ENCODE measurements at places on chromosomes 1 and 21.

DNA sequence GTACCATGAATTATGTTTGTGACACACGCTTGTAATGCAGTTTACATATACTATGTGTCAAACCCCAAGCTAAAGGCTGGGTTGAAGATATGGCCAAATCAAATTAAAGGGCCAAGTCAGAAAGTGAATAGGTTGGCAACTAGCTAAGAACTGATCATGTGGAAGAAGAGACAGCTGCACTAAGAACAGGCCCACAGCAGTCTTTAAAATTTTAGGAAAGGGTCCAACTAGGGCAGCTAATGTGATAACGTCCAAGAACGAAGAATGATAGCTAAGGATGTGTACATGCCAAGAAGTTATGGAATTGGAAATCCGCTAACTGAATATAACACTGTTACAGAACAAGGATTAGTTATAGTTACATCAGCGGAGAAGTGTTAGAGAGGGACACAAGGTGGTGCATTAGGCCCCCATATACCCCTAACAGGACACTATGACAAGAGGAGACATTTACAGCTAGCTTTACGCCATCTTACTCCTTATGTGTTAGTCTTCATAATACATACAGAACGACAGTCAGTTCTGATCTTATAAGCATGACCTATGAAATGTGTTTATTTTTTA lies 6.5 kb upstream of the RNF2 start:
- no peak for DNase-seq

DNA sequence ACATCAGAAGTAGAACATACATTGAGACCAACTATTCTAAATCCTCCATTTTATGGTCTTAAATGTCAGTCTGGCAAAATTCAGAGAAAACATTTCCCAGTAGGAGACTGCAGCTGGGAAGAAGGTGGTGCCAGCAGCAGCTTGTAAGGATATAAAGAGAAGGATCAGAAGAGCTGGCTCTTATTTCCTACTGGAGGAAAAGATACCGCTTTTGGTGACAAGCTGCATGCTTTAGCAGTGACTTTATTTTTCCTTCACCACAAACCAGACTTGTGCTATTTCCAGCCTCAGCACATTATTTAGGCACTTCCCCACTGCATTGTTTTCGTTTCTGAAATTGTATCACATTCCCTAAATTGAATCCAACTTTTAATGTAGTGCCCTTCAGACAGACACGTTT lies 28.4 kb downstream of the RNF11 start:
- DNase-seq, result no peak

GRCh38 chr21:43717166-43717853 lies 1.6 kb upstream of the PDXK start:
- DNase-seq, result no peak

GRCh38 chr1:202858331-202858730 lies 30.6 kb downstream of the RABIF start:
- no peak for DNase-seq

GRCh38 chr1:67745875-67746698 lies 61.1 kb downstream of the GADD45A start:
- DNase-seq, result peak; percentile 43

DNA sequence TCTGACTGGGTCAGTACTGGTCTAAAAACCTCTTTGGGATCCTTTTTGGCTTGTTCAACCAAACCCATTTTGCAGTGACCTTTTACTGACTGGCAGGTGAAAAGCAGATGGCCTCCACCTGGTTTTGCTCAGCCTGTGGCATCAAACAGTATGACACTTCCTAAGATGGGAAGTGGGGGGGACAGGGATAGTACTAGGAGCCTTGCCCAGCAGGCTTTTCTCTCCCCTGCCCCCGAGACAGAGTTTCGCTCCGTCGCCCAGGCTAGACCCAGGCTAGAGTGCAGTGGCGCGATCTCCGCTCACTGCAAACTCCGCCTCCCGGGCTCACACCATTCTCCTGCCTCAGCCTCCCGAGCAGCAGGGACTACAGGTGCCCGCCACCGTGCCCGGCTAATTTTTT lies 18.3 kb downstream of the INTS3 start:
- DNase-seq, result no peak

DNA sequence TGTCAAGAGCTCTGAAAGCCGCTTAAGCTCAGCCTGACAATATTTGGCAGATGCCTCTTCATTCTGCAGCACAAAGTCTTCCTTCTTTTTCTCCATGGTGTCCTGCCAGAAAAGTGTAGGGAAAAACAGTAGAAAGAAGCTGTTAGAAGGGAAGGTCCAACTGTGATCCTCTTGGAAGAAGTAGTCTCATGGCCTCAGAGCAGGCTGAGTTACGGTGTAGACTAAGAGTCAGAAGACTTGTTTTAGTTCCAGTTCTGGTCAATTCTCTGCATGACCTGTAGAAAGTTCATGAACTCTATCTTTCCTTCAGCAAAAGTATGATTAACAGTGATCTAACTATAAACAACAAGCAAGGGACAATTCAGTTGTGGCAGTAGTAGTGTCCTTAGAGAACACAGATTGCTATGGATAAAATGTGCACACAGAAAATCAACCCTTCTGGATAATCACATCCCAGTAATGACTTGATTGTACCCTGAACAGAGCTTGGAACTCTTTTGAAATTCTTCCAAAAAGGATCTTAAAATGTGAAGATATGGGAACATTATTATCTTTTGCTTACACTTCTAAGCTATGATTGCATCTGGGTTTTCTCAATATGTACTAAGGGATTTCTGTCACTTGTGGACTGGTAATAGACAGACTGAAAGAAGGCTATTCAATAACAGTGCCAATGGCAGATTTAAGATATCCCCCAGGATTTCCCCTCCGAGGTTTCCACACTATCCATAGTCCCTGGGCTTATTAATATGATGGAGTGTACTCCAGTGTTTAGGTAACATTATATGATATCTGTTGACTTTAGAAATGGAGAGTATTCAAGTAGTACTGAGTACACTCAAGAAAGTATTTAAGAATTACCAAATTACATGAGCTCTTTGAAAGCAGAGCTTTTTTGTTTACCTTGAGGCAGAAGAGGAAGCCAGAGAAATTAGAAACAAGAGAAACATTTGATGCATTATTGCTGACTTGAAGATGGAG lies 22.1 kb upstream of the GBP2 start:
- no peak for DNase-seq

DNA sequence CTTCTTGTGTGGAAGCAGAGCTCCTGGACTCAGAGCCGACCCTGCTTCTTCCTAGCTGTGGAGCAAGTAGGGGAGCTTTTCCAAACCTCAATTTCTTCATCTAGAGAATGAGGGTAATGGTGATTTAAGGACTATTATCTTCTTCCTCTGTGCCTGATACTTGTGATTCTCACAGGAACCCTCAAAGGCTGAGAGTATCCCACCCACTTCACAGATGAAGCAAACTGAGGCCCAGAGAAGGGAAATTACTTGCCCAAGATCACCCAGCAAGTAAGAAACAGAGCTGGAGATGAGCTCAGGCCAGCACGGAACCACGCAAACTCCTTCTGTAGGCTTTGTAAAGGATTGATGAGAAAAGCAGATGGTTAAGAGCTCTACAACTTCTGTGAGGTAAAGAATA lies 15.1 kb upstream of the SLC2A1 start:
- DNase-seq, result no peak

DNA sequence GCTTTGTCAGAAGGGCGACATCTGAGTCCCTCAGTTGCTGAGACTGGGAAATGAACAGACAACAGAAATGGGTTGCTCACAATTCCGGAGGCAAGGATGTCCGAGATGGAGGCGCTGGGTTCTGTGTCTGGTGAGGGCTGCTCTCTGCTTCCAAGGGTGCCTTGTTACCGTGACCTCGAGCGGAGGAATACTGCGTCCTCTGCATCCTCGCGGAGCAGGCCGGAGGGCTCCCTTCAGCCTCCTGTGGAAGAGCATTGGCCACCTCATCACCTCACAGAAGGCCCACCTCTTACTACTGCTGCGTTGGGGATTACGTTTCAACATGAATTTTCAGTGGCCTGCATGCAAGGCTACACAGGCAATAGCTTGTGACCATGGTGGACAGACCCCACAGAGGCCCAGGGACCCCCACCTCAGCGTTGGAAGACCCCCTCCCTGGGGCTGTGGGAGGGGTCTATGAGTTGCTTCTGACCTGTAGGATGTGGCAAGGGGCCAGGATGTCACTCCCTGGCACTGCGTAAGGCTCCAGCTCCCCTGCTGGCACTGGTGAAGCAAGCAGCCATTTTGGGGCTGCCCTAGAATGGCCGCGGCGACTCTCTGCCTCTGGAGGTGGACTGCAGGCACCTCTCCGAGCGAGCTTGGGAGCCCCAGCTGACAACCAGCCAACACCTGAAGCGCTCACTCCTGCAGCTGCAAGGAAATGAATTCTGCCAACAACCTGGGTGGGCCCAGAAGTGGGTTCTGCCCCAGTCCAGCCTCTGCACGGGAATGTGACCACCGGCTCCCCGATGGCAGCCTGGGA lies 36.3 kb upstream of the COL6A1 start:
- DNase-seq, result no peak

- DNase-seq, result no peak
Measured at GRCh38 chr1:226643177-226643576, 94.6 kb downstream of the STUM start.

DNA sequence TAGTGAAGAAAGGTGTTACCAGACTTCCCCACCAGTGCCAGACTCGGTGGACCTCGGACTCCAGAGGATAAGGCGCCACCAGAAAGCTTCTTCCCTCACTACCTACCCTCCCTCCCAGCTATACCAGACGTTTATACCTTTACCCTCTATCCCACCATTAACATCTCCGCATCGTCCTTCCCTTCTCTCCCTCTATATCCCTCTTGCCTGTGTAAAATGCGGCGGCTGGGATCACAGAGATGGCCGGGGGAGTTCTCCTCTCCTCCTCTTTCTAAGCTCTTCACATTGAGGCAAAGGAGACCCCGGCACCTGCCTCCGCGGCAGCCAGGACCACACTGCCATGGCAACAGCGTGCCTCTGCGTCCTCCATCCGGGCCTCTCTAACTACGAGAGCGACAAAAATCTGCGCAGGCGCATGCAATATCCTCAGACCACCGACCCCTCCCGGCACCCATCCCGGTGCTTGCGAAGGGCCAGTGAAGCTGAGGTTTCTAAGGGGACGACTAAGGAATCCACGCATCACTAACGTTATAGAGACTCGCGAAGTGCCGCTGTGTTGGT lies at the start of gene CCDC181:
TSS of gene CCDC181 (minus strand) at position 394 of the 561 bp plus-strand sequence. CDS start 2,547 bp downstream, outside the sequence.
- peak; percentile 97 for DNase-seq

DNA sequence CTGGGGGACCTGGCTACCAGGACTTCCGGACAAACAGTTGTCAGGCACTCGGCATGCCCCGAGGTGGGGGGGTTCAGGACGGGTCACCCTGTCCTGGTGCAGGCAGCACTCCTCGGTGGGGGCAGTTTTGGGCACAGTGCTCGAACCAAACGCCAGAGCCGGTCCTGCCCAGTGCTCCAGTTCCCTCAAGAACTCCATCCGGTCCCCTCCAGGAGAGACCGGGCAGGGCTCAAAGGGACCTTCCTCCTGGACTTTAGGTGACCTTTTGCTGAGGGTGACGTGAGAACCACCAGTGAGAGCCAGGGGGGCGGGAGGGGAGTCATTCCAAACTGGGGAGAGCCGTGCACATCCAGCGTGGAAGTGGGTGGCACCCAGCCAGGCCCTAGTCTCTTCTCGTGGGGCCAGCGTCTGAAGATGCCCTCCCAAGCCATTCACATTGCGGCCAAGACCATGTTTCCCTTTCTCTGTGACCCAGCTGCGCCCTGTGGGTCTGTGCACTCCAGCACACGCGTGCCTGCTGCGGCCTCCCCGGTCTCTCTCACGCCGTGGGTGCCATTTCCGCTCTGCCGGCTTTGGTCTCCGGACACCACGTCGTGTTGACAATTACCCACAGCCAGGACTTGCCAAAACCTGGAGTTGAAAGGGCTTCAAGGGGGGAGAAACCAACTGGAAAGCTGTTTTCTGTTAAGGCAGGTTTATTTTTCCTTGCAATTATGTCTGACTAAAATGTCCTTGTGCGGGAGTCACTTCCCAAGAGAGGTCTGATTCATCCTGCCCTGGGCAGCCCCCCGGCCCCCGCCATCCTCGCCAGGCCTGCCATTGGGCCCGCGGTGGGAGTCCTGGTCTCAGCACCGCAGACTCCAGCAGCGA lies 178.8 kb upstream of the ARHGEF16 start:
- no peak for DNase-seq

DNA sequence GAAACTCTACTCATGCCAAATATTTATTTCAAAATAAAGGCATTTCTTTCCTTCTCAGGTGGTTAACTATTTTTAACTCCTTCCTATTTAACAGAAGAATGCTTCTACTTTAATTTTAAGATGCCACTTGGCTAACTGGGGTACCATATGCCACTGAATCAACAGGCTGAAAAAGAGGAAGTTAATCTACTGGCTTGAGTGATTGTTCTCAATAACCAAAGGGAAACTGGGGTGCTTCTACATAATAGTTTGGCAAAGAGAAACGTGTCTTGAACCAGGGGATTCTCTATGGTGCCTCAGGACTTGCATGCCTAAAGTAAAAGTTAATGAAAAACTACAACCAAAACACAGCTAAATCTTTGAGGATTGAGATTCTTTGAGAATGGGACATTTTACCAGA lies 142.6 kb downstream of the DENND1B start:
- DNase-seq, result no peak

- peak; percentile 60 for DNase-seq
Measured at GRCh38 chr1:150995896-150996295, 10.8 kb downstream of the MINDY1 start.

DNA sequence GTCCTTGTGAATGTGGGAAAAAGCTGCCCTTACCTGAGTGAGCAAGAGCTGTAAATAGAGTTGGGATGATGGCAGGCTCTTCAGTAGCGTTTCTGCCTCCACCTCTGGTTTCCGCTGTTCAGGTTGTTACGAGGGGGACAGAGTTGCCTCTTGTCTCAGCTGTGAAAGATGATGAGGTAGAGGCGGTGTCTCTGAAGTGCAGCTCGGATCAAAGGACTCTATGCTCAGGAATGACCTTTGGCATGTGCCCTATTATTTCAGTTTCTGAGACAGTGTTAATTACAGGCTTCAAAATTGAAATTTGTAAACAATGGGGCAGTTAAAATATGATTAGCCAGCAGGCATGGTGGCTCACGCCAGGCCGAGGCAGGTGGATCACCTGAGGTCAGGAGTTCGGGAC lies 70.3 kb downstream of the VPS26C start:
- no peak for DNase-seq

GRCh38 chr1:226700861-226701260 lies 38.2 kb downstream of the ITPKB start:
- no peak for DNase-seq
